ENCODE measurements at places on chromosomes 5 and 9. TPM values are rescaled to one million over a fixed set of nuclear protein-coding genes. Genes with fewer than 3 reads are reported as not detected.

Gene UQCRQ
- total RNA-seq: 45.3 TPM

Gene CDK7
- total RNA-seq: 52.4 TPM

Gene FNIP1
- total RNA-seq: 69.2 TPM

Gene SPATA31A6
- total RNA-seq: not detected

DNA sequence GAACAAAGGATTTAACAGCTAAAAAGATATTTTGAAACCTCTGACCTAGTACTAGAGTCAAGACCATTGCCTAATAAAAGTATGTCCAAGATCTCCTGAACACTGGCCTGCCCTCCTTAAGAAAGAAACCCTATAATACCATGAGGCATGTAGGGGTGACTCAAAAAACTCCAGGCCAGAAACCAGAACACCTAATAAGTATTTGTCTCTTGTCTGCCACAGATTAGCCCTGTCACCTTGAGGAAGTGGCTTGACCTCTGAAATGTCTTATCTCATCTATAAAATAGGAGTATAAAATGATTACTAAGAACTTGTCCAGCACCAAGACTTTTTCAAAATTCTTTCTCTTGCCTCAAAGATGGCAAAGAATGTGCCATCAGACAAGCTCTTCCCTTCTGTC is 125.5 kb upstream of the RASGRF2 start:
- peak; percentile 2 for DNase-seq

DNA sequence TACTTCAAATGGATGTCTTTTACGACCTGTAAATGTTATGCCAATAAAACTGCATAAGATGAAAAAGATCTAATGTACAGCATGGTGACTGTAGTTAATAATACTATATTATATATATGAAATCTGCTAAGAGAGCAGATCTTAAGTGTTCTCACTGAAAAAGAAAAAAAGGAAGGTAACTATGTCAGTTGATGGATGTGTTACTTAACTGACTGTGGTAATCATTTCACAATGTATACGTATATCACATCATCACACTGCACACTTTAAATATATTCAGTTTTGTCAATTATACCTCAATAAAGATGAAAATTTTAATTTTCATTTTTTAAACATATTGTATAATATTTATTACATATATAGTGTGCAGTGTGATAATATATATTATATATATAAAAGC is 31.9 kb downstream of the THBS4 start:
- no peak for DNase-seq

- DNase-seq: no peak
These were observed 137.0 kb downstream of the MRPL36 start for GRCh38 chr5:1662559-1663085.

DNA sequence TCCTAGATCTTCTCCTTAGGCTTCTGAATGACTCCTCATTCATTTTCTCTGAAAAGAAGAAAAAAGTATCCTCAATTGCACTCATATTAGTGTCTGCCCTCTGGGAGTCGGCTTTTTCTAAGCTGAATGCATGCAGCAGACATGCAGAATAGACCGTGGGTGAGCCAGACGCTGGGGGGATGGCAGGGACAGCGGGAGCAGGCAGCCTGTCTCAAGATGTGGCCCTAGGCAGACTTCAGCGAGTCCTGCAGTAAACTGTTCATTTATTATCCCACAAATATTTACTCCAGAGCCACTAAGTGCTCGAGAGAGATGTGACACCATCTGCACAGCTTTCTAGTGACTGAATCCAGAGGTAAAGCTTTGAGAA is 164.9 kb upstream of the RAI14 start:
- DNase-seq: no peak

- no peak for DNase-seq
These were observed 10.1 kb downstream of the TMEM252 start for GRCh38 chr9:68530618-68531017.

GRCh38 chr9:19457693-19458009 is 48.8 kb downstream of the ACER2 start:
- no peak for DNase-seq

GRCh38 chr5:140642718-140643117 is 3.5 kb downstream of the TMCO6 start:
- no peak for DNase-seq

DNA sequence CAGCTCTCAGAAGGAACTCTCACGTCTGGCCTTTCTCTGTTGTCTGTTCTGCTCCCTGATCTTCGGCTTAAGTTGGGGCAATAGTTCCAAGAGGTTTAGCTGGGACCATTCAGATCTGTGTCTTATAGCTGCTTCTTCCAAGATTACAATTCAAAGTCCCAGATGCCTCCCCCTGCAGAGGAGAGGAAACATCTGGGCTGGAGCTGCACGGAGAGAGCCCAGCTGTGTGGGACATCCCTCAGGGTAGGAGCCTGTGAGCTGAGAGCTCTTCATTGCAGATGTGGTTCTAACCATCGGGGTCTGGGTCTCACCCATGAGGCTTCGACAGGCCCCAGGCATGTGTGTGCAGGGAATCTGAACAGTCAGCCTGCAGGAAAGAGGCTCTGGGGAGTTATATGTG is 9.0 kb upstream of the PHF19 start:
- DNase-seq: no peak

GRCh38 chr5:59285300-59286016 is 608.1 kb downstream of the PDE4D start:
- no peak for DNase-seq

- DNase-seq: peak; percentile 53
These were observed 133.6 kb upstream of the CDKN2B start for GRCh38 chr9:22142671-22143070.

DNA sequence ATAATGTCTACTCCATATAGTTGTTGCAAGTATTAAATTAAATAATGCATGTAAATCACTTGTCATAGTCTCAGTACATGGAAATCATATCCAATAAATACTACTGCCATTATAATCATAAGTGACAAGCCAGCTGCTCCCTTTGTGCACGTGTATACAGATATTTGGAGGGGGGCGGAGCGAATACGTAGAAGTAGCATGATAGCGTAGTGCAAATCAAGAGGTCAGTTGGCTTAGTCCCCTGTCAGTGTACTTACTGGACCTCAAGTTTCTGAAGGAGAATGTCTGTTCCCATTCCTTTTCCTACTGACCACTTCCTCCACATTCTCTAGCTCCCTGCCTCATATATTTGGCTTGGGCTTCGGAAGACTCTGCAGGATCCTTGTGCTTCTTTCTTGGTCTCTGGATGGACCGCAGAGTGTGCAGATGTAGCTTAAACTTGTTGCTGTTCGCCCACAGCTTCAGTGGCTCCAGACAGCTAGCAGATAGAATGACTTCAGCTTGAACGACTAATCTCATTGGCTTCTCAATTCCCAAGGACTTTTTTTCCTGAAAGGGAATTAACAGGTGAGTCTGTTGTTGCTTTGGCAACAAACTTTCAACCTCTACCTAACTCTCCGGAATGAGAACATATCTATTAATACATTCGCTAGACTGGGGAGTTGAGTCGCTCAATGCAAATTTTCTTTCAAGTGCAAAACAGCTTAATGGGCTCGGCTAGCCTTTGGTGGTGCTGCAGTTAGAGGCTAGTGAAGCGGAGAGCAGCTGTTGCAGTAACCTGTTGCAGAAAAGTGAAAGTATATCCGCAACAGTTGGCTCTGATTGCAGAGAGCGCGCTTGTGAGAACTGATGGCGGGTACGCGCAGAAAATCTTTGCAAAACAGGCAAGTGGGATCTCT is at the start of gene PCDHB1:
Gene PCDHB1 (plus strand): TSS at position 753 of the 899 bp plus-strand sequence. CDS start 97 bp downstream, at position 850.
- DNase-seq: peak; percentile 14

DNA sequence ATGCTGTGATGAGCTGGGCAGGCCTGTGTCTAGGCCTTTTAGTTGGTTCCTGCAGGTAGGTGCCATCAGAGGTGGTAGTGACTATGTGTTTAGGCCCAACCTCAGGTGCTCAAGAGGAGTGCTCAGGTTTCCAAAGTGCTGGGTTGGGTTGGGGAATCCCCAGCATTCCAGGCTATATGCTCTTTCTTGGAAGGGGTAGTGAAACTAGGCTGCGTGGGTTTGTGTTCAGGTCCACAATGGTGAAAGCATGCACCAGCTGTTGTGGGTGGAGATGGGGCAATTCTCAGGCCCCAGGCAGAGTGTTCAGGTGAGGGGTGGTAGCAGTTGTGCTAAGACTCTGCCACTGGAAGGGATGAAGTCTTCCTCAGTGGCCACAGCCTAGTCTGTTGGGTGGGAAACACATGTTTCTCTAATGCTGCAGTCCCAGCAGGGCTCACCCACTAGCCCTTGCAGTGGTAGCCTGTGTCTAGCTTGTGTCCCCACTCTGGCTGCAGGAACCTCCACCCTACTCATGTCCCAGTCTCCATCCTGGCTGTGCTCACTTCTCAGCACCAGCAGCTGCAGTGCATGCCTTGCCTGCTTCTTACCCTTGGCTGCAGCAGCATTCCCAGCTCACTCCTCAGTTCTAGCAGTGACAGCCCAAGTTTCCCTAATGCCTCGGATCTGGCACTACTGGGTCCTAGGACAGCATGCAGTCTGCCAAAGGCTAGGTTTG is 78.9 kb downstream of the FAM170A start:
- peak; percentile 4 for DNase-seq

- DNase-seq: no peak
These were observed 66.0 kb upstream of the ORM1 start for GRCh38 chr9:114256827-114257328.

DNA sequence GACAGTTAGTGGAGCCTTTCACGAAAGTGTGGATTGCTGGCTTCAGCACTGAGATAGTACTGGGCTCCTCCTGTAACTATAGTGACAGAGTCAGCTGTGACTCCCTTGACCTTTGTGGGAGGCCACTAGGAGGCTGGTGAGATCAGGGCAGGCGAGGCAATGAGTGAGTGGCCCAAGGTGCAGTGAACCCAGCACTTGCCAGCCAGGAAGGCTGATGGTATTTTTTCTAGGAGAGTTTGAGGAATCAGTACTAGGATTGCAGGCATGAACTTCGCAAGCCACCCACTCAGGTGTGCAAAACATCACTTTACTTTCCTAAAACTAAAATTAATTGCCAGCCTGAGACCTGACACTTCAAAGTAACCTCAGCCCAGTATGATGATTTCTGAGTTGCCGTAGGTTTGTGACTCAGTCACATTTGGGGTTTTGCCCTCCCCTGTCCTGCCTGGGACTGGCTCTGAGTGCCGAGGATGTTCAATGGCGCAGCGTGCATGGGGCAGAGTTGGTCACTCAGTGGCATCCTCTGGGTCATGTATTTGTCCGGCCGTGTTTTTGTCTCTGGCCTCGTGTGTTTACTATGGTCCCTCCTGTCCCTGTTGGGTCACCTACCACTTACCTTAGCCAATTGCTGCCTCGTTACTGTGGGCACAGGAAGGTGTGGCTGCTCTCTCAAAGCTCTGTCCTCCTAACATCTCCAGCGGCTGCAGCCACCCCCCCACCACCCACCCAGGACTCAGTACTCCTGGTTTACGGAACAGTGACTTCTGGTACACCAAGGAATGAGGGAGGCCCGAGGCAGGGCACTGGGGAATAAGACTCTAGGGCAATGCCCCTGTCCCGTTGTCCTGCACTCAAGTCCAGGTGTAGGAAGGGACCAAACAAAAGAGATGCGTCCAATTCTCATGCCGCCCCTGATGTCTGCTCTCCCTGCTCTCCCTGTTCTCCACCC is 67.2 kb downstream of the IL31RA start:
- no peak for DNase-seq

GRCh38 chr5:169531631-169532030 is 51.9 kb upstream of the SPDL1 start:
- DNase-seq: no peak

- DNase-seq: no peak
These were observed 330.4 kb upstream of the KLF4 start for GRCh38 chr9:107819772-107820565.

DNA sequence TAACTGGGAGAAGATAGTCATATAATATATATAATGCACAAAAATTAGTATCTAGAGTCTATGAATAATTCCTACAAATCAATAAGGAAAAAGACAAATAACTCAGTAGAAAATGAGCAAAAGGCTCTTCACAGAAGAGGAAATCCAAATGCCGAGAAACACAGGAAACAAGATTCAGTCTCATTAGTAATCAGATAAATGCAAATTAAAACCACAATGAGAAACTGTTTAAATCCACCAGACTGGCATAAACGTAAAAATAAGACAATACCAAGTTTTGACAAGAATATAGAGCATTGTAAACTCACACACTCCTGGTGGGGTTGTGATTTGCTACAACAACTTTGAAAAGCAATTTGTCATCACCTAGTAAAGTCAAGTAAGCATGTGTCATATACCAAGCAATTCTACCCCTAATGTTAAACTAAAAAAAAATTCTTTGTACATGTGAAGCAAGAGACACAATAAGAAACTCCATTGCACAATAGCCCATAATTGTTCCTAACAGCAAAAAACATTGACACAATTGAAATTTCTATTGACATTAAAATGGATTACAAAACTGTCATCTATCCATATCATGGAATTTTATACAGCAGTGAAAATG is 21.0 kb upstream of the UBLCP1 start:
- DNase-seq: peak; percentile 51

DNA sequence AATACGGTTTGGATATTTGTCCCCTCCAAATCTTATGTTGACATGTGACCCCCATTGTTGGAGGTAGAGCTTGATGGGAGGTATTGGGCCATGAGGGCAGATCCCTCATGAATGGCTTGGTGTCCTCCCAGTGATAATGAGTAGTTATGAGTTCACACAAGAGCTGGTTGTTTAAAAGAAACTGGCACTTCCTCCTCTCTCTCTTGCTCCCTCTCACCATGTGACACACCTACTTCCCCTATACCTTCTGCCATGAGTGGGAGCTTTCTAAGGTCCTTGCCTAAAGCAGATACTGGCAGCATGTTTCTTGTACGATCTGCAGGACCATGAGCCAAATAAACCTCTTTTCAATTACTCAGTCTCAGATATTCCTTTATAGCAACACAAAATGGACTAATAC is 132.0 kb downstream of the PIK3R1 start:
- DNase-seq: no peak

GRCh38 chr9:134125413-134126095 is 10.3 kb upstream of the WDR5 start:
- no peak for DNase-seq

GRCh38 chr9:121277518-121278295 is 9.7 kb downstream of the GSN start:
- peak; percentile 37 for DNase-seq

DNA sequence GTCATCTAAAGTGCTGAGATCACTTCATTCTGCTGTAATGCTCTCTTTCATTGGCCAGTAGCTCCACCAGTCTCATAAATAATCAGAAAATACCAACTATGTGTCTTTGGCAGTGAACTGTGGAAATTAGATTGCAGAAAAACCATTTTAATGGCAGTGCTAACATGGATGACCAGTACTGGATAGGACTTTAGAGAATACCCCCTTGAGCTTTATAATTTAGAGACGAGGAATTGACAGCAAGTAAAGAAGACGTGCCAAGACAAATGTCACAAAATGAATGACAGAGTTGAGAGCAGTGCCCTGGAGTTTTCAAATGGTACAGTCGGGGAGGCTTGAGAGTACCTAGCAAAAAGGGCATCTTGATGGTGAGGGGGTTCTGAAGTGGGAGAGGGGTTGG is 5.8 kb downstream of the MSANTD3 start:
- DNase-seq: no peak

GRCh38 chr5:17897776-17898175 is 263.5 kb downstream of the TAF11L14 start:
- DNase-seq: peak; percentile 71

GRCh38 chr5:22051881-22052280 is 801.3 kb downstream of the CDH12 start:
- DNase-seq: no peak

All from mammary epithelial cell (primary cell).